ENCODE measurements at places on chromosomes 3 and 15. TPM values are rescaled to one million over a fixed set of nuclear protein-coding genes. Genes with fewer than 3 reads are reported as not detected.

DNA sequence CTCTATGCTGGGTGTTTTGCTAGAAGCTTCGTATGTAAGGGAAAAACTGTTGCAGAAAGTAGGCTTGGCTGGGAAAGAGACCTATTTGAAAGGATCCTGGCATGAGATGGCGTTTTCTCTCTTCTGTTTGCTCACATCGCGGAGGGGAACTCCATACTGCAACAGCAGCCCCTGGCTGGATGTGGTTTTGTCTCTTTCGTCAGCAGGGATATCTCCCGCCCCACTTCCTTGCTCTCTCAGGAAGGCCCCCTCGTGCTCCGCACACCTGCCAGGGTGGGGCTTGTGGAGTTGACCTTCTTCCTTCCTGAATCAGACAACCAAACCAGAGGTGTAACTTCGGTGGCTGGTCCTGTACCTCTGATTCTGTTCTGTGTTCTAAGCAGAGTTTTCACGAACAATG, 26.4 kb upstream of the MYZAP start:
- no peak for DNase-seq

DNA sequence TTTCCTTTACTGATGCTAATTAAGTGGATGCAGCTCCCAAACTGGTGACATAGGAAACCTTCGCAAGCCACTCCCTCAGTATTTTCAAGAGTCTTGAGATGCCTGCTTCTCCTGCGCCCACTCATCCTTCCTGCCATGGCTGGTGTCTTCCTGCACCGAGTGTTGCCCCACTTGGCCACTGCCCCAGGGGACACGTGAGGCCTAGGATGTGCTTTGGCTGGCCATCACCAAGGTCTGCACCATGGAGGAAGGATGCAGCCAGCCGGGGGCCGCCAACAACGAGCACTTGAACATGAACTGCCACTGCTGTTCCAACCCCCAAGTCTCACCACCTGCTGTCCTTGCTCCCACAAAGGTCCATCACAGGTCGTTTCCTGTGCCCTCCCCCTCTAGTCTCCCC, 34.1 kb downstream of the EPHB3 start:
- no peak for DNase-seq

GRCh38 chr3:197501496-197501878, 54.3 kb downstream of the BDH1 start:
- peak; percentile 43 for DNase-seq

DNA sequence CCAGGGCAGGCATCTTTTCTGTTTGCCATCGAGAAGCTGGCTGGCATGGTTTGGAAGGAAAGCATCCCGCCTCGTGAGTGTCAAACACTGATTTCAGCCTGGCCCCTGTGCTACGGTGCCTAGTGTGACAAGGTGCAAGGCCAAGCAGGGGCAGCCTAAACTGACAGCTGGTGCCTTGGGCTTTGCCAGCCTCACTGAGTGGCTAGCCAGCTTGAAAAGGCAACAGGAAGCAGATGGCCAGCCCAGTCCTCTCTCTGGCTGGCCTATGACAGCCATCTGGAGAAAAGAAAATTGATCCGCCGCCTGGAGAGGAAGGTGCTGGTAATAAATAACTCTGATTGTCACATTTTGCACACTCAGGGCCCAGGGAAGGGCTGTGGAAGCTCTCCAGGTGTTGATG, 52.2 kb downstream of the C3orf85 start:
- no peak for DNase-seq

- peak; percentile 39 for DNase-seq
Observed at GRCh38 chr3:141851411-141851810, 25.0 kb upstream of the ATP1B3 start.

- DNase-seq = no peak
Observed at GRCh38 chr3:100227511-100227921, 33.3 kb upstream of the TBC1D23 start.

GRCh38 chr3:182490596-182491491, 302.5 kb upstream of the ATP11B start:
- DNase-seq = peak; percentile 23

- no peak for DNase-seq
Observed at GRCh38 chr3:100562224-100562857, 47.1 kb upstream of the ADGRG7 start.

GRCh38 chr15:77312523-77312922, 107.4 kb downstream of the PEAK1 start:
- peak; percentile 46 for DNase-seq

DNA sequence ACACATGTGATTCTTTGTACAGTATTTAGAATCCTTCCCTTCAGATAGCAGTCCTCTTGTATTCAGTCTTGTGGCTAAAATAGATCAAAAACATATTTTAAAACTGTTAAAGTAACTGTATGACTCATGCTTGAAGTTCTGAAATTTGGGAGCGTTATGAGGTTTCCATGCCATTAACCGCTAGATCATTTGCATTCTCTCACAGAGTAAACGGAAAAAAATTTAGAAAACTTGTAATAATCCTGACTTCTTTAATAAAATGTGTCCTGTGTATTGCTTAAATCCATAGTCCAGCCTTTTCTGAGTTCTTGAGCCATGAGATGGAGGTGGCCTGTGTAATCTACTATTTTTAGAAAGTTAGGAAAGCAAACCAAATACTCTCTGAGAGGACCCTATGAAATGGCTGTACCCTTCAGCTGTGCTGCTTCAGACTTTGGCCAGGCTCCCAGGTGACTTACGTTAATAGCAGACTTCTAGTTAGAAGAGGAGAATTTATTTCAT, 33.8 kb downstream of the MBNL1 start:
- DNase-seq = peak; percentile 95

- no peak for DNase-seq
Observed at GRCh38 chr3:24086206-24086605, 141.1 kb downstream of the NR1D2 start.

DNA sequence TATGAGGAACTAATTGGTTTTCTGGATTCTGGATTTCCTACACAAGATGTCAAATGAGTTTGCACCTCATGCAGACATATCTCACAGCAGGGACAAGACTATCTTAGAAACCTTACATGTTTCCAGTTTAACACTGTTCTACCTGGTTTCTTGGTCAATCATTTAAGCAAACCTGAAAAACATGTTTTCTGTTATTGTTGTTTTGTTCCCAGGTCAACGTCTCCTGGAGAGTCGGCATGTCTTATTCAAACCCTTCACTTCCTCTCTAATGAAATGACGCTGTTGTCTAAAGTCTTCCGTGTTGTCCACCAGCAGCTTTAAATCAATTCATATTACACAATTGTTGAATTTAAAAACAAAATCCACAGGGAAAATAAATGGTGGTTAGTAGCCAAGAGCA, 150.9 kb downstream of the CNTN3 start:
- DNase-seq = no peak

DNA sequence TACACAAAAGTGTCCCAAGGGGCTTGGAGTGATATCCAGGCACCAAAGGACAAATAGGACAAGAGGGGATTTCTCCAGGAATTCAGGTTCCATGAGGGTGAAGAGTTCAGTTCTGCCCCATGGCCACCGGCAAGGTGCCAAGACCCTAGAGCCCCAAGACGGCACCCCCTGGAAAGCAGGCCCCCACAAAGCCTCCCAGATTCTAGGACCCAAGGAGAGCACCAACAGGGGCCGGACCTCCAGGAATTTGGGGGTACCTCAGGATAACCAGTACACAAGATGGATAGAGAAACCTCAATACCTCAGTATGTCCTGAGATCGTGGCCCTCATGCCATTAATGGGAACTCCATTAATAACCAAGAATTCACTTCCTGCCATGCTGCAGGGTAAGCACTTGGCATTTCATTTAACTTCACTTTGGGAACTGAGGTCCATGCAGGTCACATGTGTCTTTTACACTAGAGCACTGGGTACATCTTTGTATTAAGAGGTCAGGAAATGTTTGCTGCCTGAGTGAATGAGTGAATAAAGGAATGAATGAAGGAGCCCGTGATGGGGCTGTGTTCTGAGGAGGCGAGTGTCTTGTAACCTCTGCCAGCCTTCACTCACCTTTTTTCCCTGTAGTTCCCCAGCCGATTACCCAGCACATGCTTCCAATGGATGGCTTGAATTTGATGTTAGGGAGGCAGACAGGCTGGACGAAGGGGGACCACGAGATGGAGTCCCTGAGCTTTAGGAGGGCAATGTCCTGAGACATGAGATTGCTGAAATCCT, 15.5 kb upstream of the PRSS50 start:
- DNase-seq = peak; percentile 8

GRCh38 chr15:85751291-85752123, 43.2 kb downstream of the KLHL25 start:
- DNase-seq = no peak

GRCh38 chr3:113654310-113654709, 42.1 kb downstream of the USF3 start:
- no peak for DNase-seq

SLC24A1 gene
- total RNA-seq = 7.2 TPM

CCDC12 gene
- 15.2 TPM for total RNA-seq

IQCF5 gene
- not detected for total RNA-seq

DNAJA4 gene
- total RNA-seq = 2.7 TPM

CKMT1A gene
- total RNA-seq = not detected

APOD gene
- 0.97 TPM for total RNA-seq

Measured in GM23248 (cell line).